ENCODE measurements at places on chromosomes 5 and 9. TPM values are rescaled to one million over a fixed set of nuclear protein-coding genes. Genes with fewer than 3 reads are reported as not detected.

ZNF454 gene
- 0.54 TPM for total RNA-seq

GRCh38 chr9:37715260-37715659 is 38.3 kb upstream of the TRMT10B start:
- no peak for DNase-seq

DNA sequence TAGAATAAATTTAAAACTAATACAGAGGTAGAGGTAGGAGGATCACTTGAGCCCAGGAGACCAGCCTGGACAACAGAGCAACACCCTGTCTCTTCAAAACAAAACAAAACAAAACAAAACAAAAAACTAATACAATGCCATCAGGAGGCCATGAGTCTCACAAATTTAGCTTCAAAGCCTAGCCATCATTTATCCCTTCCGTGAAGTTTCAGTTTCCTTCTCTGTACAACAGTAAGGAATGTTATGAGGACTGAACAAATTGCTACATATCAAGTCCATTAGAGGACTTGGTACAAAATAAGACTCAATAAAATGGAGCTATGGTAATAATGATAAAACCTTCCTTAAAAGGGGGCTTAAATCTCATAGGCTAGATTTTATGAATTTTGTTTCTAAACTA is 60.8 kb downstream of the MAPKAP1 start:
- DNase-seq: no peak

- DNase-seq: no peak
Measured at GRCh38 chr5:139410993-139411828, 7.3 kb upstream of the SPATA24 start.

GRCh38 chr5:10700516-10700915 is 60.5 kb downstream of the DAP start:
- no peak for DNase-seq

DNA sequence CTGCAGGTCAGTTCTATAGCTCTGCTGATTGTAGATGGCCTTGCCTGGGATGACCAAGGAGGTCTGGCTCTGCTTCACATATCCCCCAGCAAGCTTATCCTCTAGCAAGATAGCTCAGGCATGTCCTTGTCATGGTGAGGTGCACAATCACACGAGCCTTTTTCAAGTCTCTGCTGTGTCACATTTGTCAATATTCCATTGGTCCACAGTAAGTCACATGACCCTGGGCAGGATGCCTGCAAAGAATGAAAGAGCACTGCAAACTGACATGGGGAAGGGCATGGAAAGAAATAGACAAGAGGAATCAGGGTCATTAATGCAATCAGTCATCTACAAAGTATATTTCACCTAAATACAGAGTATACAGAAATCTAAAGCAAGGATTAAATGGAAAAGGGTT is 142.0 kb downstream of the RORB start:
- no peak for DNase-seq

- no peak for DNase-seq
Measured at GRCh38 chr9:15746905-15747304, 194.1 kb downstream of the CCDC171 start.

- no peak for DNase-seq
Measured at GRCh38 chr5:103445426-103446035, 117.1 kb downstream of the NUDT12 start.

DNA sequence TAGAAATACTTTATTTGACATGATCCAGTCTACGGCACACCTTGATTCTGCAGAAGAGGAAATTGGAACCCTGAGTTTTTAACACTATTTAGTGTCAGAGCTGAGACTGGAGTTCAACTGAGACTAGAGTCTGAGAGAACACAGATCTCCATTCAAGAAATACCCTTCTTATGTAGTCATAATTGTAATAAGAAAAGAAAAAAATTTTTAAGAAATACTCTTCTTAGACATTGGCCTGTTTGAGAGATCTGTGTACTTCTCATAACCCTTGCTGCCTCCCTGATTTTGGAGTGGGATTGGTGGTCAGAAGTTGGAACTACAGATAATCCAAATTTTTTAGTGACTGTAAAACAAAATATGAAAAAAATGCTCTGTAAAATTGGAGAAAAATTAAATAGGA is 253.4 kb downstream of the ARRDC3 start:
- DNase-seq: no peak

DNA sequence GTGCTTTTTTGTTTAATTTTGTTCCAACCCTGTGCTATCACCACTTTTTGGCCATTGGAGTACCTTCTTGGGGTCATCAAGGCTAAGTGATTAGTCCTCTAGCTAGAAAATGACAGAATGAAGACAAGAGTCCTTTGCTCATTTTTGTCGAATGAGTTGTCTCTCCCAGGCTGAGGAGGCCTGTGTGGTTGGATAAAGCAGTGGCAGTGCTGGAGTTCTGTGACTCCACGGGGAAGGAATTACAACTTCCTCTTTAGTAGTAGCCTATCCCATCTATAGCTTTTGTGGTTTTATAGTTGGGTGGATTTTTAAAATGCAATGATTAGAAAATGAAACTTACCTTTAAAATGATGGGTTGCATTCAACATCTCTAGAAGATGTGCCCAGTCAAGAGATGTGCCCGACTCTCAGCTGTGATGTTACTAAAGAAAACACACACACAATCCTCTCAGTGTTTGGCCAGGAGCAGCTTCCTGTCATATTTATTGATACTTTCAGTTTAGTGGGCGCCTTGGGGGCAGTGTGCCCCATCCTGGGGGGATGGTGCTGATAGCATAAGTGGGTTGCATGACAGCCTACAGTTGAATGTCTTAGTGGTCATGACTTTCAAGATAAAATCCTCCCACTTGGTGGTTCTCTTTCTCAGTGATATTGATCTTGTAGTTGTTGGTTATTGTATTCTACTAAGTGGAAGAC is 11.9 kb downstream of the OTULINL start:
- DNase-seq: no peak

SLC34A1 gene
- not detected for total RNA-seq

DNA sequence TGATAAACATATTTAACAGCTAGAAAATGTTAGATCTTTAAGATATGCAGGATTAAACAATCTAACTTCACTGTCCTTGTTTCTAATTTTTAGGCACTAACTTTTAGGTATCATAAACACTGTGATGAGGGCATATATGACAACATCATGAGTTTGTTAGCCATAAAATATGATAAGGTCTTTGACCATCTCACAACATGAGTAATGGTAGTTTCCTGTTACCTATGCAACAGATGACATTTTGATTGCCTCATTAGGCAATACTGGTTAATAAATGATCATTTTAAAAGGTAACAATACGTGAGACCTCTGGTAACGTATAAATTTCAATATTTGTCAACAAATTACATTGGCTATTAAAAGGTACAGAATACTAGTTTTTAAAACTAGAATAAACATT is 613.5 kb downstream of the PDE4D start:
- DNase-seq: no peak

- DNase-seq: peak; percentile 97
Measured at GRCh38 chr5:139660923-139661814, 13.0 kb downstream of the CXXC5 start.

NNT gene
- 286 TPM for total RNA-seq

DNA sequence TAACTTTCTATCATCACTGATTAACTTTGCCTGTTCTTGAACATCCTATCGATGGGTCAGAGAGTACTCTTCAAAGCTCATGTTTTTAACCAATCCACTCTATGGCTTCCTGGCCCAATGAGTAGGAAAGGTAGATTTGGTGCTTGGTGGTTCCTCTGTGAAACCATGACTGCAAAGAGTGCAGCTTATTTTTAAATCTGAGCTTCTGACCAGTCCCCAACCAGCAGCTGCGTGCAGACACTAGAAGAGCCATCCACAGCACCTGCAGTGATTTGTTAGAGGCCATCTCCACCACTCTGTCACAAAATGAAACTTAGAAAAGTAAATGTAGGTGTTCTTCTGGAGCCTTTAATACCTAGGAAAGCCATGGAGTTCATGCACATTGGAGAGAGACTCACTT is 107.3 kb upstream of the WWC1 start:
- DNase-seq: no peak

TPD52L3 gene
- total RNA-seq: not detected

IFNA2 gene
- total RNA-seq: not detected

GRCh38 chr9:81578606-81579005 is 110.7 kb downstream of the TLE1 start:
- DNase-seq: no peak

DNA sequence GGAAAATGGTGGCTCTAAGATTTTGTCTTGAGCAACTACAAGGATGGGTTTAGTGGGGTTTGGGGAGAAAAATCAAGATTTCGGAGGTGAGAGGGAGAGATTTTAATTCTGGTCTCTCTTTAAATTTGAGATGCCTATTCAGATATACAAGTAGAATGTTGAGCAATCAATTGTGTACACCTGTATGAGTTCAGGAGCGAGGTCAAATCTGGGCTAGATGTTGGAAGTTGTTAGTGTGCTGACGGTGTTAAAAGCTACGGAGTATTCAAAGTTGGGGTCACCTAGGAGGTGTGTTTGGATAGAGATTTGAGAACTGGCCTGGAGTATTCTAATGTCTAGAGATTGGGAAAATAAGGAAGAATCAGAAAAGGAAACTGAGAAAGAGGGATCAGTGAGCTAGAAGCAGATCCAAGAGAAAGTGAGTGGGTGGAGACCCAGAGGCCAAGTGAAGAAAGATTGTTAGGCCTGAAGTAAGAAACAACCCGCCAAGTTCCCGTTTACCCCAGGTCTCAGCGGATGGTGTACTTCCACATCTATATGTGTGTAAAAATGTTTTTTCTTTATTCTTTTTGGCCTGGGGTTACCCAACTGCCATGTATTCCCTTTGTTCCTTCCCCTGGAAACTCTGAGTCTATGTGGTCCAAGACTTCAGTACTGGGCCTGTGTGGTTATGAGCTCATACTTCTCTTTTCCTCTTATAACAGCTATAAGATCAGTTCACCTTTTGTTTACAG is 11.9 kb upstream of the ARHGAP26 start:
- DNase-seq: no peak

DNA sequence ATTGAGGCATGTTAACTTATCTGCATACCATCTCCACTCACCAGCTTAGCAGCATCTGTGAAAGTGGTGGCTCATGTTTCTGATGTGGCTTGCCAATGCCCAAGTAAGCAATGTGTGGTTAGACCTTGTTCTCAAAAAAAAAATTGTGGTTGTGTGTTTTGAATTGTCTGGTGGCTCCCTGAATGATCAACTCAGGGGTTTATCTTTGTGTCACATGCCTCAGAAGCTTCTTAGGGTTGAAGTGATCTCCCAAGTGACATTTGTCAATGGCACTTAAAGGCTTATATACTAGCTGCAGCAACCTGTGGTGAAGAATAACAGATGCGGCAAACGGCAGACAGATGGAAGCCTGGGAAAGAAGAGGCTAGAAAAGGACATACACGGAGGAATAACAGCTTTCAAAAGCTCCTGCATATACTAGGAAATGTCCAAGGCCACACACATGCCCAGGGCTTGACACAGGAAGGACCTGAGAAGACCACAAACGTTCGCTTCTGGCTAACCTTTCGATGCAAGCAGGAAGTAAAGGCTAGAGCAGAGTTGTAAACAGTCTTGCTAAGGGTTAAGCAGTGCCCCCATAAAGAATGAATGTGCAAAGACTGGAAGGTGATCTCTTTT is 42.2 kb upstream of the FSD1L start:
- DNase-seq: no peak

DNA sequence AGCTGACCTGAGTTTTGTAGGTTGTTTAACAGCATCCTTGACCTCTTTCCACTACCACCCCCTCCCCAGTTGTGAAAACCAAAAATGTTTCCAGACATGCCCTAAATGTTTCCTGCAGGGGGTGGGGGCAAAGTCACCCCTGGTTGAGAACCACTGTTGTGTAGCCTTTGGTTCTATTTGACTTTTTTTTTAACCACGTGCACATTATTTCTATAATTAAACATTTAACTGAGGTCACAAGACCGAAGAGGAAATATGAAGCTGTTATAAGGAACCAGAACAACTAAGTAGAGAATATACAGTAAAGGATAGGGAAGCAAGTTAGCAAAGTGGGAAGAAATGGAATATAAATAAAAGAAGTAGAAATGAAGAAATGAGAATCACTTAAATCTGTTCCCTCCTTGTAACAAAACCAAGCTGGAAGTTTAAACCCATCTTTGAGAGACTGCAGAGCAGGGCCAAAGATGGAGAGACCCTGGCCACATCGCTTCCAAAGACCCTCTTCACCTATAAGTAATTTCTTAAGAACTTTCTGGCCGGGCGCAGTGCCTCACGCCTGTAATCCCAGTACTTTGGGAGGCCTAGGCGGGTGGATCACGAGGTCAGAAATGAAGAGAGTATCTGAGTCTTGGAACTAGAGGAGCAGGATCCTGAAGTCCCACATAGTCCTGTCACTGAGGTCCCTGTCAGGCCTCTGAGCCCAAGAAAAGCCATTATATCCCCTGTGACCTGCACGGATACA is 14.4 kb downstream of the SIT1 start:
- no peak for DNase-seq

GRCh38 chr5:11955331-11955730 is 51.1 kb upstream of the CTNND2 start:
- no peak for DNase-seq

DNA sequence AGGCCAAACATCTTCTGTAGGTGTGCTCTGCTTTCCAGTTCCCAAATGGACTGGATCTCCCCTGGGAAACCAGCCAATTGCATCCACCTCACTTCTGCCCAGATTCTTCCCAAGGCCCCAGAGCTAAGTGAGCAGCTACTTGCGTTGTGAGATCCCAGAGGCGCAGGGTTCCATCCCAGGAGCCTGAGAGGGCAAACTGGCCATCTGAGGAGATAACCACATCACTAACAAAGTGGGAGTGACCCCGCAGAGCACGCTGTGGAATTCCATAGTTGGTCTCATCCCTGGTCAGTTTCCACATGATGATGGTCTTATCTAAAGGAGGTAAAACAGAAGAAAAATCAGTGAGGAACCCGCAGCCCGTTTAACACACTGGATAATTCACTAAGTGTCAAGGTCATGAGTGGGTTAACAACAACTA is 1.7 kb downstream of the RACK1 start:
- DNase-seq: no peak

- DNase-seq: no peak
Measured at GRCh38 chr9:137492464-137493363, 33.6 kb upstream of the NSMF start.

GRCh38 chr9:127050152-127050551 is 72.3 kb downstream of the ANGPTL2 start:
- DNase-seq: no peak

DNA sequence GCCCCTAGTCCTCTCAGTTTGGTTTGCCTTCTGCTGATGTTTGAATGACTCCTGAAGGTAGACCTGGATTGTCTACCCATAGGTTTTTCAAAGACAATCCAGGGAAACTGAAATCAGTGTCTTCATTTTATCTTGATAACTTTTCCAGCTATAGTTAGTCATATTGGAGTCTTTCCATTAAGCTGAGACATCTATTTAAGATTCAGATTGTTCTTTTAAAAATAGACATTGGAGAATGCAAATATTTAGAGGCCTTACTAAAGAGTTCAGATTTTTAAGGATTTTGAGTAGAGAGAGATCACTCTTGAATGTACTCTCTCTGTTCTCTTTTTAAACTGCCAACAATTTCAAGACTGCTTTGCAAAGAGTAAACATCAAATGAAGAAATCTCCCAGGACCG is 69.1 kb downstream of the GDNF start:
- DNase-seq: no peak

DNA sequence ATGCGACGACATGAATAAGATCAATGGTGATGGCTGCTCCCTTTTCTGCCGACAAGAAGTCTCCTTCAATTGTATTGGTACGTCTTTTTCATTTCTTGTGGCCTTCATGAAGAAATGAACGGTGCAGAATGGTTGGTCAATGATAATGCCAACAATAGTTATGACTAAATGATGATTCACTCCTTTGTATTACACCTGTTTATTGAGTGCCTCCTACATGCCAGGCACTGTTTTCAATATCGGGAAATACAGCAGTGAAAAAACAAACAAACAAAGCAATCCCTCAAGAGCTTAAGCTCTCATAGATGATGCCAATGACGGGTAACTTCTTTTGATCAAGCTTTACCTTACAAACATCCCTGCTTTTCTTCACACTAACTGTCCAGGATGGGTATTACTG is 117.7 kb downstream of the PAPPA start:
- no peak for DNase-seq
